ENCODE measurements at places on chromosomes 3 and 15.

- no peak for DNase-seq
Measured at GRCh38 chr3:152559246-152559645, 275.7 kb upstream of the P2RY1 start.

DNA sequence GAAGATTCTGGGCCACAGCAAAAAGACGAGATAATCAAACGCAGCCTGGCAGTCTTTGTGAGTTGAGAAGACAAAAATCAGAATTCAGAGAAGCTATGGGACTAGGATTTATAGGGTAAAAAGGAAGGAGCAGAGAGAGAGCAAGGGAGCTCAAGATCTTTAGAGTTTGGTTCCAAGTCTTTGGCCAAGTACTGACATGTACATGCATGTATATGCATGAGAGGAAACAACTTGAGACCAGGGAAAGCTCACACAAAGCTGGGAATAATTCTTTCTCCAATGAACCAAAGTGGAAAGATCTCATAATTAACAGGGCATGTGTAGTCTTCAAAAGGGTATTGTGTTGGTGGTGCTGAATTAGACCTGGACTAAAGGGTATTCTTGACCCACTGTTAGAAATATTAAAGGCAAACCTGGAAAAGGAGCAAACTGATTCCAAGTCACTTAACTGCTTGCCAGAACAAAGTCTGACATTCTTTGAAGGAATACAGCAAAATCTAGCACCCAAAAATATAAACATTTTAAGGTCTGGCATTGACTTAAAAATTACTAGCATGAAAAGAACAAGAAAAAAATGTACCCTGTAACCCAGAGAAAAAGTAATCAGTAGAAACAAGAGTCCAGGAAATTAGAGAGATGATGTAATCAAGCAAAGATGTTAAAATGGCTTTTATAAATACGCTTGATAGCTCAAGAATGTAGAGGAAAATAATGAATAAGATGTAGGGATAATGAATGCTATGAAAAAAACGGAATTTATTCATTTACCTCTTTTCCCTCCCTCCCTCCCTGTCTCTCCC is 226.0 kb upstream of the CGNL1 start:
- no peak for DNase-seq

DNA sequence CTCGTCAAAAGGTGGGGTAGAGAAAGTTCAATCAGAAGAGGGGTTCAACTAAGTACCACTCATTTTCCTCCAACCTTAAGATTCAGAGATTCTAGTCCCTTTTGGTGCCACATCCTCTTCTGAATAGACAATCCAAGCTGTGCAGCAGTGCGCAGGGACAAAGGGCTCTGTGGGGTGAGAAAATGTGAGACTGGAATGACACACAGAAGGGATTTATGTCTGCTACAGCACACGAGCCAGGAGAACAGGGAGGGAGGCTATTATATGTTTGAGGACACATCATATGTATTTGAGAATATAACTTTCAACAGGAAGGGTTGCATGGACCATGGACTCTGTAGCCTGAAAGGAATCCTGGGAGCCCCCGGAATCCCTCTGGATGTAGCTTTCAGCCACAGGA is 33.0 kb downstream of the LSM3 start:
- DNase-seq: no peak

- no peak for DNase-seq
Measured at GRCh38 chr15:93803421-93804152, 427.8 kb upstream of the MCTP2 start.

GRCh38 chr3:108131475-108132134 is 40.8 kb upstream of the CD47 start:
- DNase-seq: no peak

GRCh38 chr3:115469649-115470048 is 153.7 kb upstream of the GAP43 start:
- DNase-seq: no peak

DNA sequence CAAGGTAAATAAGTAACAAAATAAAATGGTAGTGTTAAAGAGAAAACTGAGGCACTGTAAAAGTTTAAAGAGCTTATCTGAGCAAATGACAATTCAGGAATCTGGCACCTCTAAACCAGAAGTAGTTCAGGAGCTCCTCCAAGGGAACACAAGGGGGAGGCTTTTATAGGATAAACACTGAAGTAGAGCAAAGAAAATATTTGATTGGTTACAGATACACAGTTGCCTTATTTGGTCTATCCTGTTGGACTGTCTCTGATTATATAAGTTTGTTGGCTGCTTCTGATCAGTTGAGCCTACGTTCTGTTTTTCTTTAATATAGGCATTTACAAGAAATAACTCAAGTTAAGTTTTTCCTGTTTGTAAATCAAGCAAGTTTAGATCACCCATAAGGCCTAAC is 146.9 kb downstream of the ERC2 start:
- DNase-seq: no peak

Measured in activated CD8-positive, alpha-beta T cell treated with anti-CD3 and anti-CD28 coated beads for 36 hours (primary cell).